ENCODE measurements at places on chromosomes 6 and 20.

DNA sequence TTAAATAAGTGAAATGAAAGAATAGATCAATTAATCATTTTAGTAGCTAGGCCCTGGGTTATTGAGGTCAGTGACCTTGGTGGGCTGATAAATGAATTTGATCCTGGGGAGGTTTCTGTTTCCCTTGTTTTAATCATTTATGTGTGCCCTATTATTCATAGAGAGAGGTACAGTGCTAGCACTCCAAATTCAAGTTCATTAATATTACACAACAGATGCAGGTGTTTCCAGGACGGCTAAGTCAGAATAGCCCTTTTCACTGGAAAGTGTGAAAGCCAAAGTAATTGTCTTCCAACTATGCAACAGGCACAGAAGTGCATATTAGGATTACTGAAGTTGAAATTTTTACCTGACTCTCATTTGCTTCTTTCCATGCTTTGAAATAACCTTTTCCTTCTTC, 61.7 kb upstream of the SGK1 start:
- no peak for DNase-seq

DNA sequence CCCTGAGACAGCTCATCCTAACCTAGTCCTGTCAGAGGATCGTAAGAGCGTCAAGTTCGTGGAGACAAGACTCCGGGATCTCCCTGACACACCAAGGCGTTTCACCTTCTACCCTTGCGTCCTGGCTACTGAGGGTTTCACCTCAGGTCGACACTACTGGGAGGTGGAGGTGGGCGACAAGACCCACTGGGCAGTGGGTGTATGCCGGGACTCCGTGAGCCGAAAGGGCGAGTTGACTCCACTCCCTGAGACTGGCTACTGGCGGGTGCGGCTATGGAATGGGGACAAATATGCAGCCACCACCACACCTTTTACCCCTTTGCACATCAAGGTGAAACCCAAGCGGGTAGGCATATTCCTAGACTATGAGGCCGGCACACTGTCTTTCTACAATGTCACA, 3.2 kb upstream of the RPP21 start:
- DNase-seq = no peak

DNA sequence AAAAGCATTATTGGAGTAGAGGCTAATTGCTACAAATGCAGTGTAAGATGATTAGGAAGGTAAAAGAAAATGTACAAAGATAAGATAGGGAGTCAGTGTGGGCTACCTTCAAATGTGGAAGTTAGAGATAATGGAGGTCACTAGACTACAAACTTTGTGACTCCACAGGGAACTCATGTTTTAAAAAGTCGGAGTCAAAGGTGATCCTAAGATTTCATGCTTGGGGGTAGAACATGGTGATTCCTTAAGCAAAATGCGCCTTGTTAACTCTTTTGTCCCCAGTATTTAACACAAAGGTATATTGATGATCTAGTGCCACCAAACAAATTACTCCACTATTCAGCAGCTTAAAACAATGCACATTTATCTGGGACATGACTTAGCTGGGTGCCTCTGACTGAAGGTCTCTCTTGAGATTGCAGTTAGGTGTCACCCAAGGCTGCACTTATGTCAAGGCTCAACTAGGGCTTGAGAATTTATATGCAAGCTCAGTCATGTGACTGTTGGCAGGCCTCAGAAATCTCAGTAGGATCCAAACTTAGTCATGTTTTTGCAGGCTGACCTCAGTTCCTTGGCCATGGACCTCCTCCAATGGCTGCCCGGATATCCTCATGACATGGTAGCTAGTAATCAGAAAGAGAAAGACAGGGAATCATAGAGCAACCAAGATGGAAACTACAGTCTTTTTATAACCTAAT, 11.4 kb upstream of the SNX9 start:
- no peak for DNase-seq

DNA sequence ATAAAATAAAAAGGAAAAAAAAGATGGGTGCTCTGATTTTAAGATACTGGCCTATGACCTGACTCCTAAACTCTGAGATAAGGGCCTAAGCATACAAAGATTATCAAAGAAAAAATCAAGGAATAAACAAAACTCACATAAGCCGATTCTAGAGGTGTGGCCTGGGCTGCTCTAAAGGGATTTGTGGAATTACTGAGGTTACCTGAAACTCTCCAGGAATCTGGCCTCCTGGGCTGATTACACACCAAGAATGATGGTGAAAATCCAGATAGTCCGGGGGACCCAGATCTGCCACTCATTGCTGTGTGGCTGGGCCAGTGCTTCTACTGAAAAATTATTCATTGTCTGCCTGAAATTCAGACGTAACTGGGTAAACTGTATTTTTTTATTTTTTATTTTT, 122.7 kb upstream of the RNF24 start:
- DNase-seq = no peak

DNA sequence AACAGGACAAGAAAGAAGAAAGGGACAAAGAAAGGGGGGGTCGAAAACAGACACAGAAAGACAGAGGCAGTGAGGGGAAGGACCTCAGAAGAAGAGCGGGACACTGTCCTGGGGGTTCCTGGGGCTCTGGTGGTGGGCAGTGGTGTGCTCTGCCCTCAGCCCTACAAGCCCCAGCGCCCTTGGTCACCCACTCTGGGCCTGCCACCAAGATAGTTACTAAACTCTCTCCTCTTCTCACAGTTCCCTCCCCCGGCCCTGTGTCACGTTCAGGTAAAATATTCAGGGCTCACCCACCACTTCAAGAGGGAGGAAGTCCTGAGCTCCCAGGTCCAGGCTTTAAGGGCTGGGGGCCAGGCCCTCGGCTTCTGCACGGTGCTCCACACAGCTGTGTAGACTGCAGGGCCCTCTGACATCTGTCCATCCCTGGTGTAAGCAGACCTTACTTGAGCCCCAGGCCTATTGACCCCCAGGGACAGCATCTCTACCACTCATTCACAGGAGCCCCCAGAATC, 87.4 kb downstream of the MRPL14 start:
- DNase-seq = no peak

GRCh38 chr6:18897350-18897749, 510.2 kb downstream of the RNF144B start:
- no peak for DNase-seq

- DNase-seq = no peak
Measured at GRCh38 chr20:63688228-63689045, 8.0 kb upstream of the TNFRSF6B start.

- no peak for DNase-seq
Measured at GRCh38 chr6:117142995-117143394, 122.4 kb upstream of the VGLL2 start.

DNA sequence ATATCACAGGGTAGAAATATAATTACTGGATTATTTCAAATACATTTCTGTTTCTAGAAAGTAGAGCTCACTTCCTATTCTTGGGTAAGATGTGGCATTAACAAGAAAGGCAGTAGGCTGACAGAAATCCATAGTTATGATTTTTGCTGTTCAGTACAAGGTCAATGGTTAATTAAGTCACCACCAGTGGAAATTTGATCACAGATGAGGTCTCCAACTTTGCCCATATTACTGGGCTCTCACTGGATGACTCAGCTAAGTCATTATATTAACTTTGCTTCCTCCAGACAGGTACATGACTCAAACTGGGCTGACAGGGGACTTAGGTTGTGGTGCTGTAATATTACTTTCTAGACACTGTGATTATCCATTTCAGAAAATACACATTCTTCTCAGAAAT, 212.4 kb downstream of the GRIK2 start:
- no peak for DNase-seq

- DNase-seq = no peak
Measured at GRCh38 chr6:152695372-152696045, 2.2 kb upstream of the MYCT1 start.

GRCh38 chr6:16595514-16596120, 165.6 kb downstream of the ATXN1 start:
- DNase-seq = no peak

GRCh38 chr6:4925580-4925979, 78.3 kb downstream of the RPP40 start:
- DNase-seq = no peak
